Stimulated activated naive CD8-positive, alpha-beta T cell treated with anti-CD3 and anti-CD28 coated beads, Interleukin-15, Interleukin-2, amounts not matched to agents 100 U/mL and 50 U/mL, for 24 hours (primary cell): ENCODE measurements at places on chromosomes 4 and X.
A peak's percentile ranks its signal among the peaks of the same experiment; 100 is the strongest.

GRCh38 chrX:40299641-40300046, 201.9 kb upstream of the BCOR start:
- no peak for DNase-seq

- DNase-seq = no peak
Measured at GRCh38 chr4:13966231-13967195, 339.0 kb upstream of the BOD1L1 start.

DNA sequence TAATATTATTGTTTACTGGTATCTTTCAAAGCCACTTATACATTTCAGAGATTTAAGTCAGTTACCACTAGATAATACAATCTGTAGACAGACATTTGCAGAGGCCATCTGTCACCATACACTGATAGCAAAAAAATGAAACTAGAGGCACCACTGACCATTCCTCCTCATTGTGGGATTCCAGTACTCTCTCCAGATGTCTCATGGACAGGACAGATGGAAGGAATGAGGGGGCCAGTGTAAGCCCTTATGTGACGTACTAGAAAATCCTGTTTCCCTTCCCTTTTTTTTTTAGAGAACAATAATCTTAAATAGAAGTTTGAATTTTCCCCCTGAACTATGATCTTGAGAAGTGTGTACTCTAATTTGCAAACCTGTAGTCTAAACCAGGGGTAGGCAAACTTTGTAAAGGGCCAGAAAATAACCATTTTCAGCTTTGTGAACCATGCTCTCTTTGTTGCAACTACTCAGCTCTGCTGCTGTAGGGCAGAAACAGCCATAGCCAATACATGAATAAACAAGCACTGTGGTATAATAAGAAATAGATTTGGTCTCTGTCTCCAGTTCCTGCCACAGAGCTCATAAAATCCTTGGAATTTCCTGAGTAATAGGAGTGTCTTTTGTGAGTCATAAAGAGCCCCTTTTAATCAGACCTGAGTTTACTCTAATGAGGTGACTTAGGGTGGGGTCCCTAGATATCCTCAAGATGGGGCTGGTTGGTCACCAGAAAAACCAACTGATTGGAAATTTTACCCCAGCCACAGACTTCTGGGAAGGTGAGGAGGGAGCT, 90.4 kb downstream of the MOSPD2 start:
- no peak for DNase-seq

DNA sequence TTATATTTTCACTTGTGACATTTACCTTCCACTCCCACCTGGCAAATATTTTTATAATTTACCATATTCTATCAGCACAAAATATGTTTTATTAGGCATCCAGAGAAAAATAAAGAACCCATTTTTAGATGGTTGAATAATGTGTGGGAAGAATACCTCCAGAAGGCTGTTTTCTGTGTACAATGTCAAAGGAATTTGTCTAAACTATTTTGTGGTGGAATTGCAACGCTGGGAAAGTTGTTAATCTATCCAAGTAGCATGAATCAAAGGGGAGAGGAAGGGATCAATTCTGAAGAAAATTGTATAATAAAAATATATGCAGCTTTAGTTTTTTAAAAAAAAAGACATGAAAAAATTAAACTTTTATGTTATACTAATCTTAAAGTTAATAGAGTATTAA, 706.5 kb downstream of the FSTL5 start:
- no peak for DNase-seq

DNA sequence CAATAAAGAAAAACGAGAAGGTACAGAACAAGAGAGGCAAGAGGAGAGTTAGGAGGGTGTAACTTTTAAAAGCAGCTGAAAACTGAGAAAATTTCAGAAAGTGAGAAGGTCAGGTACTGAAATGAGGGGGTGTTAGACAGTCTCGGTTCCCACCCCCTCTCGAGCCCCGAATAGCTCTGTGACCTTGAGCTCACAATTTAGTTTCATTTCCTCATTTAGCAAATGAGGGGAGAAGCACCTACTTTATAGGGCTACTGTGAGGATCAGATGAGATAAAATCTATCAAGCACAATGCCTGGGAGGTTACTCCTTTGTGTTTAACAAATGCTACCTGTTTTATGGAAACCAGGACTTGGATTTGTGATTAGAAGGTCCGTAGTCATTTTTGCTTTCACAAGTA, 4.9 kb downstream of the UGT8 start:
- DNase-seq = no peak

DNA sequence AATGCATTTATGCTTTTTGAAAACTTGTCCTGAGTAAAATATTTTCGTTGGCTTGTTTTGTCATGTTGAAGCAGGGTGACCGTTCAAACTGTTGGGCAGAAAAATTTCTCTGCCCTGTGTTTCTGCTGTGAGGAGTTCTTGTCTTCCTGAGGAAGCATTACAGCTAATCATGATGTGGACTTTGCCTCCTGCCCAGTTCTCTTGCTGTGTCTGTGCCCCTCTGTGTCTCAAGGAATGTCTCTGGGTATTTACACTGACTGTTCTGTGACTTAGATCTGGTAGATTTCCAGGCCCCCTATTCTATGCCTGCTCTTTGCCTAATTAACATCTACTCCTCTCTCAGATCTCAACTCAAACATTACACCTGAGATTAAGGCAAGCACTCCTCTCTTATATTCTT, 30.4 kb upstream of the RPL34 start:
- DNase-seq = no peak

DNA sequence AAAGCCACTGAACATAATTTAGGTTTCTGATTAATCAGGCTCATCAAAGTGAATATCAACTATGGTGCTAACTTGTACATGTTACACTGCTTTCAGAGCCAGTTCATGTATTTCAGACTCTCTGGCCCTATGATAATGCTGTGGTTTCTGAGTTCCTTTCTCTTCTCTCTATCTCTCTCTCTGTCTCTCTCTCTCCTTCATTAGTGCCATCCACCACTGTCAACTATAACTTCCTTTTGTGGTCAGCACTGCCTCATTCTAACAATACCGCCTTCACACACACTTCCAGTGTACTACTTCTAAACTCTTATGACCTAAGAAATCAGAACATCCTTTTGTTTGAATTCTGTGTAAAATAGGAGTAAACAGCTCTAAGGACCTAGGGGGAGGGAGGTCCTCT, 907.1 kb downstream of the RPA4 start:
- no peak for DNase-seq

DNA sequence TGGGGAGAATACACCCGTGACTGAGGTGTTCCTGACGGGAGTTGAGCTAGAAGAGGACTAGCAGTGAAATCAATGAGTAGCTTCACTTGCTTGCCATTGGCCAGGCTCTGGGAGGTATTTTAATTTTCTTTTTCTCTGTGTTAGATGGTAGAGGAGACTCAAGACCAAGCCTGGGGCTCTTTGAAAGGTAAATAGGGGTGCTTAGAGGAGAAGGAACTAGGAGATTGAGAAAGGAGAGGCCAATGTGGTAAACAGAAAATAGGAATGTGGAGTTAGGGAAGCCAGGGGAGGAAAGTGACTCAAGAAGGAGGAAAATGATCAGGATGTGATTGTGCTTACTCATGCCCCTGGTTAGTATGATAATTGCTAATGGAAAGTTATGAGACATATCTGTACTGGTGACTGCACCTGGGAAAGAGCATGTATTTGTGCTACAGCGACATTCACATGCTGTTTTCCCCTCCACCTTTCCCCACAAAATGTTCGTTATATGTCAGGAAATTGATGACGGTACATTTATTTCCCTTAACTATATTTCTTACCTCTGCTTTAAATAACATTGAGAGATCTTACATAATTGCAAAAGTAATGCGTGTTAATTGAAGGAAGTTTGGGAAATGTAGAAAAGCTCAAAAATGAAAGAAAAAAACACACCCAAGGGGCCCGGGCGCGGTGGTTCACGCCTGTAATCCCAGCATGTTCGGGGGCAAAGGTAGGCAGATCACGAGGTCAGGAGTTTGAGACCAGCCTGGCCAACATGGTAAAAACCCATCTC, 16.9 kb upstream of the LRBA start:
- peak; percentile 20 for DNase-seq

DNA sequence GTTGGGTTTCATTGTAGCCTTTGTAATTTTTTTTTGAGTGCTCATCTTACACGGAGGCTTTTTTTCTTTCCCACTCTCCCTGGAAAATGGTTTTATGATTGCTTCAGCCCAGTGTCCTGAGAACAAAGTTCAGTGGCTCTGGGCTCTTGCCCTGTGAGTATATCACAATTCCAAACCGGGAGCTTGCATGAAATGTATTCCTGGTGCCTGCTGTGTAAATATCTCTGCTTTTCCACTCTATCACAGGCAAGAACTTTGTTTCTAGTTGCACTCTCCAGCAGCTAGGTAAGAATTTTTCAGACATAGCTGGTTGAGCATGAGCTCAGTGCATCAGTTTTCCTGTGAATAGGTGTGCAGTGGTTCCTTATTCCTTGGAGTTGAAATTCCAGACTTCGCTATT, 60.8 kb downstream of the SUPT20HL2 start:
- DNase-seq = no peak

DNA sequence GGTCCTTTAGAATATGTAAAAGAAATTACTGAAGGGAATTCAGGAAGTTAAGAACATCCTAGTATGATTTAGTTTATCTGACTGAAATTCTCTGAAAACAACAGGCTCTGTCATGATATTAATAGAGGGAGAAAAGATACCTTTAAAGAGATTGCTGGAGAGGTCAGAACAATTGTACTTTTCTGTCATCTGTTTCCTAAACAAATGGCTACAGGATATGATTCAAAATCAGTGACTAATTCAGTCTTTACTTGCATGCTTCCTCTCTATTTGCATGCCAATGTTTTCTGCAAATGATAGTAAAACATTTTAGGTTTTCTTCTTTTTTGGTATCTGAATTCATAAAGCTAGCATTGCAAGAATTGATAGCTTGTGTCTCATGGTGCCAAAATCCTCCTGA, 616.7 kb upstream of the PCDH7 start:
- DNase-seq = no peak

GRCh38 chr4:173187732-173188131, 19.1 kb downstream of the GALNT7 start:
- no peak for DNase-seq

DNA sequence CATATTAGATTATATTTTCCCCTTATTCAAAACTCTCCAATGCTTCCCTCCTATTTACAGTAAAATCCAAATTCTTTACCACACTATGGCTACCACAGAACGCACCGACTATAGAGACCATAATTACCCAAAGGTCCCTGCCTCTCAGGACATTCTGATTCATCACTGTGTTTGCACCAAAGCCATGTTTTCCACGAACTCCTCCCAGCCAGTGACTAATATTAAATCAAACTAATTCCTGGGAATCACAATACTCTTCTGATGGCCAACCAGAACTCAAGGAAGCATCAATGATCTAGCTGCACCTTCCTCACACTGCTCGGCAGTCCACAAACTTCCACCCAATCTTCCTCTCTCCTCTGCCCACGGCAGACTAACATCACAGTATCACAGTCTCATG, 24.2 kb upstream of the EDNRA start:
- DNase-seq = no peak

DNA sequence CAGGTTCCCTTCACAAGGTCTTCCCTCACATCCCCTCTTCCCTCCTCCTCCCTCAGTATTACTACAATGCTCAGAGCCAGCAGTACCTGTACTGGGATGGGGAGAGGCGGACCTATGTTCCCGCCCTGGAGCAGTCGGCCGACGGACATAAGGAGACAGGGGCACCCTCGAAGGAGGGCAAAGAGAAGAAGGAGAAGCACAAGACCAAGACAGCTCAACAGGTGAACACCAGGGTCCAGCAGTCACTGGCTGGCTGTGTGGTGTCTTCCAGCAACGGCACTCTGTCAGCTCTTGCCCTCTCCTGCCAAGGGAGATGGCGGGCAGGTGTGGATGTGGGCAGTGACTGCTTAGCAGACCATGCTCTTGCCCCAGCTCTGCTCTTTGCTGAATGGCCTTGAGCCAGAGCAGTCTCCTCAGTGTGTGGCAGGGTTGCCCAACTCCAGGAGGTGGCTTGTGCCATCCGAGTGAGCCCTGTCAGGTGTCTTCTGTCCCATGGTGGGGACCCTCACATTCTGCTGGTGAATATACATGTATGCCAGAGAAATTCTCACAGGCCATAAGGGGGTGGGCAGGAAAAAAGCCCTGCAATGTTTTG, 11.4 kb upstream of the UBA1 start:
- no peak for DNase-seq

- DNase-seq = no peak
Measured at GRCh38 chr4:5660185-5660584, 48.2 kb downstream of the EVC2 start.

DNA sequence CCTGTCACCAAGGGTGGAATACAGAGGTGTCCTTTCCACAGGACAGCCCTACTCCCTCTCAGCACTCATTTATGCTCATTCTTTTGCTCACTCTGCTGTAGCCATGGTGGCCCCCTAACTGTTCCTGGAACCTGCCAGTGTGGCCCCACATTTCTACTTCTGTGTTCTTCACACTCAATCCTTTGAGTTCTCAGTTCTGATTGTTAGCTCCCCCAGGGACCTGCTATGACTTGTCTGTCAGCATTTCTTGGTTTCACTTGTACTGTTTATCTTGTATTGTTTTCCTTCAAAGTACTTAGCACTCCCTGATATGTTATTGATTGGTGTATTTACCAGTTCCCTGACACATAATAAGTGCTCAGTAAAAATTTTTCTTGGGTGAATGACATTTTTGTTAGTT, 14.9 kb downstream of the VBP1 start:
- no peak for DNase-seq

GRCh38 chrX:38166478-38167083, 54.1 kb downstream of the SRPX start:
- DNase-seq = peak; percentile 6

DNA sequence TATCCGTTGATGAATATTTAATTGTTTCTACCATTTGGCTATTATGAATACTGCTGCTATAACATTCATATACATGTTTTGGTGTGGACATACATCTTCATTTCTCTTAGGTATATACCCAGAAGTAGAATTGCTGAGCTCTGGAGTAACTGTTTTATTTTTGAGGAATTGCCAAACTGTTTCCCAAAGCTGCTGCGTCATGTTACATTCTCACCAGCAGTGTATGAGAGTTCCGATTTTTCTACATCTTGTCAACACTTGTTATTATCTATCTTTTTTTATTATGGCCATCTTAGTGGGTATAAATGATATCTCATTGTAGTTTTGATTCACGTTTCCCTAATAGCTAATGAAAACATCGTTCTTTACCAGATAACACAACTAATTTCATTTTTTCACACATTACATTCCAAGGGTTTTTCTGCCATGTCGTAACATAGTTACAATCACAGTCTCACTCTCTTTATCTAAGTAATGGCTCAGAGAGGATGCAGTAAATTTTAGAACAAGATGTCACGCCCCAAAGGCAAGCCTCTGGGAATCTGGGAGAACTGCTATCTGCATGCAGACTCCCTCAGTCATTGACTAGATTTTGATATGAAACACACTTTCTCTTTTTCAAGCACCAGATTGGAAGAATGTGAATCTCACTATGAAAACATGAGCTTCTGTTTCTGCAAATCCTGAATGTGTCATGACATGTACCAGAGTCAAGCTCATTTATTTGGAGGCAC, 10.3 kb downstream of the ARHGAP6 start:
- DNase-seq = no peak
